Epithelial cell of alveolus of lung (primary cell): ENCODE measurements at places on chromosomes 1 and 21. TPM values are rescaled to one million over a fixed set of nuclear protein-coding genes. Genes with fewer than 3 reads are reported as not detected.

SLC44A3 gene
- total RNA-seq: 0.91 TPM in 1 of 2 replicates, not detected in the other

BARHL2 gene
- total RNA-seq: not detected in 2 replicates

PDZK1IP1 gene
- not detected in 2 replicates for total RNA-seq

CNKSR1 gene
- total RNA-seq: 0.52 TPM in 1 of 2 replicates, not detected in the other

TACSTD2 gene
- 1.4 and 9.7 TPM in 2 replicates for total RNA-seq

LCE2C gene
- not detected in 2 replicates for total RNA-seq

PAPPA2 gene
- total RNA-seq: 1.1 and 1.3 TPM in 2 replicates

UMODL1 gene
- total RNA-seq: not detected in 2 replicates

IVL gene
- not detected in 2 replicates for total RNA-seq

OR6N1 gene
- not detected in 2 replicates for total RNA-seq

SFN gene
- 3.3 and 7.0 TPM in 2 replicates for total RNA-seq

CD1B gene
- not detected in 2 replicates for total RNA-seq

PALMD gene
- total RNA-seq: 0.13 and 1.1 TPM in 2 replicates

SELP gene
- not detected in 2 replicates for total RNA-seq

FNDC5 gene
- 0.13 and 0.24 TPM in 2 replicates for total RNA-seq

PADI4 gene
- not detected in 2 replicates for total RNA-seq

CD247 gene
- total RNA-seq: not detected in 2 replicates

KCNA2 gene
- not detected in 2 replicates for total RNA-seq

ATP1A2 gene
- total RNA-seq: 0.24 and 1.0 TPM in 2 replicates

DMRTA2 gene
- under 0.01 TPM in 1 of 2 replicates, not detected in the other for total RNA-seq

PRDX6 gene
- total RNA-seq: 275 and 449 TPM in 2 replicates

S100A3 gene
- 3.7 and 7.1 TPM in 2 replicates for total RNA-seq

AMPD1 gene
- total RNA-seq: not detected in 2 replicates

AADACL4 gene
- total RNA-seq: not detected in 2 replicates

OR2G6 gene
- total RNA-seq: not detected in 2 replicates

IFNLR1 gene
- total RNA-seq: 0.78 TPM in 1 of 2 replicates, not detected in the other

FCRL6 gene
- not detected in 2 replicates for total RNA-seq

RXRG gene
- total RNA-seq: under 0.01 TPM in 1 of 2 replicates, not detected in the other

C1orf105 gene
- not detected in 2 replicates for total RNA-seq

NLRP3 gene
- 0.13 and 0.32 TPM in 2 replicates for total RNA-seq
